ENCODE measurements at places on chromosomes 4 and X.

DNA sequence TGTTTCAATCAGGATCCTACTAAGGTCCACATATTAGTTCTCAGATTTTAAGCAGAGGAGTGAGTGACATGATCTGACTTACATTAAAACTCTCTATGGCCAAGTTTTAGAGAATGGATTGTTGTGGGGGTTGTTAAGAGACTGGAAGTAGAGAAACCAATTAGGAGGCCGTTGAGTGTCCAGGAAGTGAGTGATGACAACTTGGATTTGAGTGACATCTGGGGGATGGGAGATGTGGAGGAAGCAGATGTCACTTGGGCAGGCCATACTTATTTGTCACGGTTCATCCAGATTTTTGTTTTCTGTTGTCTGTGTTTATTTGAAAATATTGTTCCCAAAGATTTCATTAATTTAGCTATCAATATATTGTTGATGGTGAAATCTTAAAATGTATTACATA is 28.3 kb downstream of the ADD1 start:
- DNase-seq: no peak

DNA sequence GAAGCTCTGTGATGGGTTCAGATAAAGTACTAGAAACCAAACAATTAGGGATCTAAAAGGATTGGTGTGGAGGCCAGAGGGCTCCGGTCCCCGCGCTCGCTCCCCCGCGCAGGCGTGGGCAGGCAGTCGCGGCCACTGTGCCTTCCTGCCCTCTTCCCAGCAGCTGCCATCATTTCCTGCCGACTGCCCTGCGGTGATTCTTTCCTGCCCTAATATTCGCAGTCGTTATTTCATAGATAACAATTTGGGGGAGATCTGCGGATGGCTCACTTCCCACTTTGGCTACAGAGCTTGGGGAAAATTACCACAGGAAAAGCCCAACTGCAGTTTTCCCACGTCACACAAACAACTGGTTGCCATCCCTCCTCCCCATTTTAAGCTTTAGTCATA is 2.2 kb downstream of the GRIA2 start:
- no peak for DNase-seq

DNA sequence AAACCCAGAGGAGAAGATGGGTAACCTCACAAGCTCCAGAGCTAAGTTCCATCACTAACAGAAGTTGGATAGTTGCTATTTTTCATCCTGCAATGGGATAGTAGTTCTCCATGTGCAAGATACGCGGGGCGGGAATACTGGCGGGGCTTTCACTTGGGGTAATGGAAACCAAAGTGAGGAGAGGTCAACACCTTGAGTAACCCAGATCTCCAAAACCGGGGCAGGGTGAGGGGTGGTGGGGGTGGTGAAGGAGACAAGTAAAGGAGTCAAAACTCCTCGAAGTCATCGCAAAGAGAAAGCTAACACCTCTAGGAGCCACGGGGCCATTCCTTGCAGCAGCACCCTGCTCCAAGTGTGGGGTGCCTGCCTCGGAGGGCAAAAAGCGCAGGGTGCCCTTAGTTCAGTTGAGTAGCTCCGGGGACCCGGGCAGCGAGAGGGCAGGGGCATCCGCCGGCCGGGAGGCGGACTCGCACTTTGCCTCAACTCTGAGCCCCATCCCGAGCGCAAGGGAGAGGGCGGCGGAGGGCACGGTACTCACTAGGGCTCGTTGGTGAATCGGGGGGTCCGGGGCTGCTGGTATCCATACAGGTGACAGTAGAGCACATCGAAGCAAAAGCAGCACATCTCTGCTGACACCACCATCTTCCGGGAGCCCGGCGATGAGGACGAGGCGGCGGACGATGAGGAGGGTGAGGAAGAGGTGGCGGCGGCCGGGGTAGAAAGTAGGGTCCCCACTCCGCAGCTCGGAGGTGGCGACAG is 645 bp downstream of the AMMECR1 start:
- DNase-seq: no peak

GRCh38 chr4:114040319-114041116 is 61.1 kb upstream of the ARSJ start:
- DNase-seq: no peak

GRCh38 chr4:17939054-17939453 is 82.5 kb downstream of the LCORL start:
- DNase-seq: no peak

DNA sequence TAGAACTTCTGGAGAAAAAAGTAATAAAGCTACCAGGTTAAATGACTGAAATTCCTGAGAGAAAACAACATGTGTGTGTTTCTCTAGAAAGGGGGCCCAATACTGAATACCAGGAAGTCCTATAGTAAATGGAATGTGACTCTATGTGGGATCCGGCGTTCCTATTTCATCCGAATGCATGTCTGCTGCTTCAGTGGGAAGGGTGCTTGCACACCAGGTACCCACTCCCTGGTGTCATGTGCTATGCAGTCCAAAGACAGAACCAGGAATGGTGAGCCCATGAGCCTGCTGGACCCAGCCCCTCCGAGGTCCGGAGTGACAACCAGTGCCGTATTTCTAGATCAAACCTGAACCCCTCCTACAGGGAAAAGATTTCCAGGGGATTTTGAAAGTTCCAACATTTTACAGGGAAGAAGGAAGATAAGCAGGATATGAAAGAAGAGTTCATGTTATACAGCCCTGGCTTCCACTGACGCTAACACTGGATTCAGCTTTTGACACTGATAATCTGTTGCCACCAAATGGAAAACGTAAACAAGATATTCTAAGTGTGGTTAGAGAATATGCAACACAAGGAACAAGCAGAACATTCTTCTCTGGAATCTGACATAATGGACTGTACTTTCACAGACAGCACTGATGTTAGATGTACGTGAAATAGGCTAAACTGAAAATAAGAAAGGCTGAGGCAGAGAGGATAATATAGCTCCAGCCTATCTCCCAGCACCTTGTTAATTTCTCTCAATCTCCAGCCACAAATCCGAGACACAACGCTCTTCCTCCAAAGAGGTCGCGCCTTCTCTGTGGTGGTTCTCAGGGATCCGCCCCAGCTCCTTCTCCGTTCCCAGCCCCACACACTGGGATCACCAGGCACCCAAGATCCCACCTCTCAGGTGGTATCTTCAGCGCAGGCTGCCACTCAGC is 725 bp upstream of the CXCL1 start:
- no peak for DNase-seq

GRCh38 chr4:3781997-3782930 is 16.1 kb downstream of the ADRA2C start:
- no peak for DNase-seq

DNA sequence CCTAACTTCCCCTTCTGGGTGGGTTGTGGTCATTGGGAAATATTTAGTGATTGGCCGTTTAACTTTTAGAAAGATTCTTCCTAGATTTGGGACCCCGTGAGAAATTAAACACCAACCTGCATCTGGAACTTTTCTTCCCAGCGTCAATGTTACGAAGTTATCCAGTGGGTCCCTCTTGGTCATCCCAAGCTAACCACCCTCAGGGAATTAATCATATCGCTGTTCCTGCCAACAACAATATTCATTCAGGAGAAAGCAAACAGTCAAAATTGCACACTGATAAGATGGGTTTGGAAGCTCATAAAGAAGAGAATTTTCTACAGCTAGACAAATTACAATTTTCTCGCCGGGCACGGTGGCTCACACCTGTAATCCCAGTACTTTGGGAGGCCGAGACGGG is 121.2 kb upstream of the STX18 start:
- no peak for DNase-seq

DNA sequence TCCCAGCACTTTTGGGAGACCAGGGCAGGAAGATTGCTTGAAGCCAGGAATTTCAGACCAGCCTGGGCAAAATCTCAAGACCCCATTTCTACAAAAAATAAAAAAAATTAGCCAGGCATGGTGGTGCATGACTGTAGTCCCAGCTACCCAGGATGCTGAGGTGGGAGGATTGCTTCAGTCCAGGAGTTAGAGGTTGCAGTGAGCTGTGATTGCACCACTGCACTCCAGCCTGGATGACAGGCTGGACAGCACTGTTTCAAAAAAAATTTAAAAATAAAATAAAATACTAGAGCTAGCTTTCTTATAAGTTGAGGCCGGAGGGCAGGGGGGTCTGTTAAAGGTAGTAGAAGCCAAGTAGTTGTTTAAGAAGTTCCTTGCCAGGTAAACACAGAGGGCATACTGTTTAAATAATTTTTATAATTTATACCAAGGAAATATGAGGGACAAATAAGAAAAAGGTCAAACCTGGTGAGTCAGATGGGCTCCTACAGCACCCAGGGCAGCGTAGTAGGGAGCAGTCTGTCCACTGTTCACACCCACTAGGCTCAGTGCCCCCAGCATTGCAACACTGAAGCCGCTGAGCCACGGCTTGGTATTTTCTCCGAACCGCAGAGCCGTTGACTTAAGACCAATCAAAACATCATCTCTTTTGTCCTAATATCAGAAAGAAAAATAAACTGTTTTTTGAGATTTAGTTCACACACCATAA is 17.3 kb downstream of the COQ2 start:
- no peak for DNase-seq

DNA sequence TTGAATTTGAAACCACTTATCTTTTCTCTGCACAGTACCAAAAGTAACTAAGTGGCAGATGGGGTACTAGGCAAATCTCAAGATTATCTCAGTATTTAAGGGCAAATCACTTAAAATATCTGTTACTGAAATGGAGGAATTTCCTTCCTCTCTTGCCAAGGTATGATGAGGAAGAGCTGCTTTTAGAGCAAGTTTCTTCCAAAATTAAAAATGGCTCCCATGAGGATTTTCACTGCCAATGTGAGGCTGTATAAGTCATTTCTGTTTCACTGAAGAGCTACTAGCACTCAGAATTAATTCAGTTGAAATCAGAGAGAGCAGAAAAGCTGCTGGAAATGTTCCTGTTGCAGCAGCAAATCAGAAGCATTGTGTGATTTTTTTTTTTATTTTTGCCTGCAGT is 43.4 kb downstream of the GABRB1 start:
- no peak for DNase-seq

DNA sequence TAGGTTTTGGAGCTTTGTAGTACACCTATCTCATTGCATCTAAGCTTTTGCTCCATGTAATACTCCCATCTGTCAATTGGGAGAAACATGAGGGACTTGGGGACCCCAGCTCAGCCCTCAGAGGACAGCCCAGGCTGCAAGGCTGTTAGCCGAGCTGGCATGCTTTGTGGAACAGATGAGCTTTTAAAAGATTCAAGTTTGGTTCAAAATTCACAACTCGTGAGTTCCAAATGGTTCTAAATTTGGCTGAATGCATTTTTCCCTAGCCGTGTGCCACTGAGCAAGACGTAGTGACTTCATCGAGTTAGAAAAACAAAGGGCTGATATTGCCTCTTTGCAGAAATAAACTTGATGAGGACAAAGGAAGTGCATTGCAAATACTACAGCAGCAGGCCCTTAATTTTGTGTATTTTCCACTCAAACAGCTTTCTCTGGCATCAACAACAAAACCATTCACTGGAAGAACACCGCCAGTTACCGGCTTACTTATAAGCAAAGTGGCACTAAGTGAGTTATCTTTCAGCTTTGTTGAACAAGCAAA is 165.0 kb upstream of the HS3ST1 start:
- DNase-seq: no peak

- DNase-seq: no peak
Measured at GRCh38 chr4:6356076-6356560, 86.5 kb downstream of the WFS1 start.

GRCh38 chr4:77586951-77587383 is 18.7 kb upstream of the CXCL13 start:
- DNase-seq: no peak

GRCh38 chr4:183348706-183349659 is 26.8 kb upstream of the CLDN24 start:
- DNase-seq: no peak

- DNase-seq: no peak
Measured at GRCh38 chr4:55396308-55397125, 760 bp downstream of the TMEM165 start.

DNA sequence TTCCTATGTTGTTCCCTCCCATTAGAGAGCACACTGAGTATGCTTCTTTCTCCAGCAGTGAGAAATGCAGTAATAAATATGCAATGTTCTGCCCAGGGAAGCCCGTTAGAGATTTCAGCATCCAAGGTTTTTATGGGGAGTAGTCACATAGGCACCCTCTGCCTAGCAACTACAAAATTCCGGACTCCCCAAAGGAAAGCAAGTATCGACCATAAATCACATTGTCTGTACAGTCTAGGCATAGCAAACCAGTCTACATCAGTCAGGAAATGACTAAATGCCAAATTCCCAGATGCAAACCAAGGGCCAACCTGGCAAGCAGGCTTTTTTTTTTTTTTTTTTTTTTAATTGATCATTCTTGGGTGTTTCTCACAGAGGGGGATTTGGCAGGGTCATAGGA is 34.8 kb downstream of the GPR101 start:
- DNase-seq: no peak

DNA sequence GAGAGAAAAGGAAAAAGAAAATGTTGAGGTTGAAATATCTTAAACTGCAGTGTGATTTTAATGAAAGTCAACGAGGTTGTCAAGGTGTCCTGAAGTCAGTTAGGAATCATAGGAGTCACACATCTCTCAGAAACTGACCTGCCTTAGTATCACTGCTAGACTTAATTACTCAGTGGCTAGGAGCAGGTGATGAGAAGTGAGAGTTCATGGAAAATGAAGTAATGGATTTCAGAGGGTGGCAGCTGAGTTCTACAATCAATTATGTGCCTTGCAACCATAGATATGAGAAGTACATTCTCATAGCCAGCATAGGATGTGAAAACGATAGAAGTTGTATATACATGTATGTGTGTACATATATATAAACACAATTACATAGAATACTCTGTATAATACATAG is 1269.7 kb downstream of the FSTL5 start:
- no peak for DNase-seq

- DNase-seq: no peak
Measured at GRCh38 chr4:70741867-70742658, 20.3 kb downstream of the RUFY3 start.

- DNase-seq: no peak
Measured at GRCh38 chr4:98482847-98483806, 175.3 kb downstream of the TSPAN5 start.

GRCh38 chrX:16188687-16189086 is 21.4 kb downstream of the MAGEB17 start:
- DNase-seq: peak; percentile 54

DNA sequence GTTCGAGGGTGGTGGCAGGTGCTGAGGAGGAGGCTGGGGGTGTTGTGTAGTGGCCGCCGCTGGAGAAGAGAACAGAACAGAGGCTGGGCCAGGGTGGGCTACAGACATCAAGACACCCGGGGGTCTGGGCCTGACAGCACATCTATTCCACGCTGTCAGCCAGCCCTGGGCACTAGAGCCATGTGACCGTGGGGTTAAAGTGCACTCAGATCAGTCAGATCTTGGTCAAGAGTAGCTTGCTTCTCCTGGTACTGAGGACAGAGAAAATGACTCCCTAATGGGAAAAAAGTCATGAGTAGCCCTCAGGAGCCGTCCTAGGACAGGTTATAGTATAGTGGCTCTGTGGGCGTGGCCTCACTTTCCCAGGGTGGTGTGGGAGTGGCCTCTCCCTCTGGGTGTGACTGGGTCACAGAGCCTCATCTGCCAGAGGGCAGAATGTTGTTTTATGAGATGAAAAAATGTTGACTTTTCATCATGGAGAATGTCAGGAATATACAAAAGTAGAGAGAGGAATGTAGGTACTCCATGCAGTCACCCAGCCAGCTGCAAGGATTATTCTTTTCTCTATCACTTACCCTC is 19.4 kb downstream of the TRMT44 start:
- no peak for DNase-seq
